ENCODE measurements at places on chromosomes 5 and 9.

DNA sequence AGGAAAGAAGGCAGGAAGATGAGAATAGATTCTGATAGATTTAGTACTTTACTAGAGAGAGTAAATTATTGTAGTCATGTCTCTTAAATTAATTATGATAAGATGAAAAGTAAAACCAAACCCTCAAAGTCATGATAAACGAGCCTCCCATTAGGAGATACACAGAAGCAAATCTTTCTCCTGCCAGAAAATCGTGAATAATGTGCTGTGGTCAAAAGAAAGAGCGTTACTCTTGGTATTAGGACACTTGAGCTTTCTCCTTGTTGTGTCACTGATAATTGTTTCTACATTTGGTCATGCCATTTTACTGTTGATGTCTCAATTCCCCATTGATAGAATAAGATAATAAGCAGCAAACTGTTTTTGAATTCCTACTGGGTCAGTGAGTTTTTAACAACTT is 562.8 kb upstream of the TLE4 start:
- DNase-seq = no peak

DNA sequence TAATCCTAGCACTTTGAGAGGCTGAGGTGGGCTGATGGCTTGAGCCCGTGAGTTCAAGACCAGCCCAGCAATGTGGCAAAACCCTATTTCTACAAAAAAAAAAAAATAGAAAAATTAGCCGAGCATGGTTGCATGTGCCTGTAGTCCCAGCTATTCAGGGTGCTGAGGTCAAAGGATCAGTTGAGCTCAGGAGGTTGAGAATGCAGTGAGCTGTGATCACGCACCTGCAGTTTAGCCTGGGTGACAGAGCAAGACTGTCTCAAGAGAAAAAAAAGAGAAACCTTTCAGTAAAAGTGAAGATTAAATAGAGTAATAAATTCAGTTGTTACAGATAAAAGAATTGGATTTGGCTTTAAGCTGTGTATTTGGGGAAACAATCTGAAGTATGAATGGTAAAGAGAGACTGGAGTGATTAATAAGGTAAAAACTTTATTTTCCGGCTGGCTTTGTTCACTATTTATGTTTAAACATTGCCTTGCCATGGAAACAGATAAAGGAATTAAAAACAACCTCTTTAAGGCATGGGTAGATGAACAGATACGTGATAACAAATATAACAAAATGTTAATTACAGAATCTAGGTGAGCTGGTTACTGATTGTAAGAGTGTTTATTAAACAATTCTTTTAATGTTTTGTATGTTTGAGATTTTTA is 56.0 kb upstream of the PCAT7 start:
- DNase-seq = no peak

DNA sequence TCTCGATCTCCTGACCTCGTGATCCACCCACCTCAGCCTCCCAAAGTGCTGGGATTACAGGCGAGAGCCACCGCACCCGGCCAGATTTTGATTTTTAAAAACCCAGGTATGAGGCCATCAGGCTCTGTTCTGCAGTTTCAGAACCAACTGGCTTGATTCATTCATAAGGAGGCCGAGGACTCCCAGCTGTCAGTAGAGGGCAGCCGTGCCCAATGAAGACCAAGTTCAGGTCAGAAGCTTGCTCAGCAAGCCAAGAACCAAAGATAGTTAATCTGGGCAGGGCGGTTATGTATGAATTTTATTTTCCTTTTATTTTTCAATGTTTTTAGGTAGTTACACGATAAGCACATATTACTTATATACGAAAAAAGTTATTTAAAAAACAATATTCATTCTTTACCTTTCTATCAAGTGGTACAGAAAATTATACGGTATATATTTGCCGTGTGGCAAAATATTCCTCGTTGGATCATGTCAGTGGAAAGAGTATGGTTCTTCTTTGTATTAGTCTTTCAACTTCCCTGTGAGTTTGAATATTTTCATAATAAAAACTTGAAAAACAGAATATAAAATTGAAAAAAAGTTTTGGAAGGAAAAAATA is 18.0 kb downstream of the MGAT1 start:
- DNase-seq = peak; percentile 57

DNA sequence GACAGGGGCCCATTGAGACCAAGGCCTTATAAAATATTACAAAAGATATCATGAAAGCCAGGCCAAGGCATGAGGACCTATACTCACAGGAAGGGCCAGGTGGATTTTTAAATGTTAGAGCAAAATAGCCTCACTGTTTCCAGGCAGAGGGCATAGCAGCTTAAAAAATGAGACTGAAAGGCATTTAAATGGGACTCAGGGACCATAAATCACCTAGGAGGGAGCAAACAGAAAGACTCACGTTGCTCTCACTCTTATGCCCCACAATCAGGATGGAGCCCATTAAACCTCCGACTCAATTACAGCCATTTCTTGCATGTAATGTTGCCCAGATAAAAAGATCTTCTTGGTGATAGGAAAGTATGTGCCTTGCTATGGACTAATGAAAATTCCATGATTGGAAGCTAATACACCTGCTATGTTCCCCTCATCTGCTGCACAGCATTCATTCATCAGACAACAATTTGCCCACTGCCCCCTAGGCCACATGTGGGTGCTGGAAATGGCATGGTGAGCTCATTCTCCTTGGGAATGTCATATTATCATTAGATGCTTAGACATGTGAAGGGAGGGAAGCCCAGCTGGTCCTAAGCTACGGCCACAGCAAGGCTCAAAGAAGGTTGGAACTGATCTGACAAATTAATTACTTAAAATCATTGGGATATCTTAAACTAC is 128.6 kb upstream of the GRIA1 start:
- no peak for DNase-seq

DNA sequence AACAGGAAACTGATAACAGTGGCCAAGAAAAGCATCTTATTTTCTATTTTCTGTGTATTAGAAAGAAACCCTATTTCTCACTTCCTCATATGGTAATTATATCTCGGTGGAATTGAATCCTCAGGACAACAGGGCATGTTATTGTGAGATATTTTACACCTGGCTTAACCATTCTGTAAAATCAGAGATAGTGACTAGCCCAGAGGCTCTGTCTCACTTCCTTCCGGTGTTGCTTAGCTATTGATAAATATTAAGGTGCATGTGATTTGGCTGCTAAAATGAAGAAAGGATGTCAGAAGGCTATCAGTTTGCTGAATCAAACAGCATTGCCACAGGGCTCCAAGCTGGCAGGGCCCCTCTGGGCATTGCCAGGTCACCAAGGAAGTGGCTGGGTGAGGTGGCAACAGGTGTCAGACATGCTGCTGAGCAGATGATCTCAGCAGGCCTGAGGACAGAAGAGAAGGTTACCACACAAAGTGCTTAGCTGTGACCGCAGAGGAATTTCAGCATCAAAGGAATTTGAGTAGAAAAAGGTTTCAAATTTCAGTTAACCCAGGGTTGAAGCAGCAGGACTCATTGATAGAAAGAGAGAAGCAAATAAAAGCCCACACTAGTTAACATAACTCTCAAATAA is 330.7 kb downstream of the PDE4D start:
- peak; percentile 7 for DNase-seq

GRCh38 chr5:97181856-97182545 is 1.0 kb downstream of the RIOK2 start:
- DNase-seq = no peak

GRCh38 chr9:89638359-89638758 is 33.5 kb downstream of the GADD45G start:
- no peak for DNase-seq

GRCh38 chr9:90095682-90096081 is 490.9 kb downstream of the GADD45G start:
- DNase-seq = no peak

DNA sequence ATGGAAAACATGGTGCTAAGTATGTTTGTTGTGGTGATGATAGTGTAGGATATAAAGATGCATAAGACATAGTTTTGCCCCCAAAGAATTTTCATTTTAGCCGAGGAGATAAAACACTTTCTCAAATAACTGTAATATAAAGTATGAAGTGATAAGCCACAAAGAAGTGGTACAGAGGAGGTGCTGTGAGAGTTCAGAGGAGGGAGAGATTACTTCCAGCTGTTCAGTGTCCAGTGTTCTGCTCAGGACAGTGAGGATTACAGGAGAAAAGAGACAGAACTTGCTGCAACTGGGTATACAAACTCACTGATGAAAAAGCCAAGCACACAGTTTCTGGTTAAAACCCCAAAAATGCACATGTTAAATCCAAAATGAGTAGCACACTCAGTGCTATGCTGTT is 309.3 kb downstream of the KIAA0825 start:
- no peak for DNase-seq

DNA sequence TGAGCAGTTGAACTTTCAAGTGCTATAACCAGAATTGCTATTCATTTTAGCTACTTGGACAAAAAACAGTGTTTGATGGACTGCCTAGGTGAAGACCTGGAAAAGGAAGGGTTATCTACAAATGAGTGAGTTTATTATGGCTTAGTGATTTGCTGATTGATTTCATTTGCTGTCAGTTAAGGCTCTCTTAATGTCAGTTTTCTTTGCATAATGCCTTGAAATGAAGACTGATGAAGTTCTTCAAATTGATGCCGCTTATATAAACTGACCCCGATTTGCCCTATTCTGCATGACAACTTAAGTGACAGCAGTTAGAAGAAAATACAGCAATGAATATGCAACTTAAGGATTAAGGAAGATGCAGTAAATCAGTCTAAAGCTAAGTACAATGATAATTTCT is 332.6 kb downstream of the CCDC171 start:
- no peak for DNase-seq

DNA sequence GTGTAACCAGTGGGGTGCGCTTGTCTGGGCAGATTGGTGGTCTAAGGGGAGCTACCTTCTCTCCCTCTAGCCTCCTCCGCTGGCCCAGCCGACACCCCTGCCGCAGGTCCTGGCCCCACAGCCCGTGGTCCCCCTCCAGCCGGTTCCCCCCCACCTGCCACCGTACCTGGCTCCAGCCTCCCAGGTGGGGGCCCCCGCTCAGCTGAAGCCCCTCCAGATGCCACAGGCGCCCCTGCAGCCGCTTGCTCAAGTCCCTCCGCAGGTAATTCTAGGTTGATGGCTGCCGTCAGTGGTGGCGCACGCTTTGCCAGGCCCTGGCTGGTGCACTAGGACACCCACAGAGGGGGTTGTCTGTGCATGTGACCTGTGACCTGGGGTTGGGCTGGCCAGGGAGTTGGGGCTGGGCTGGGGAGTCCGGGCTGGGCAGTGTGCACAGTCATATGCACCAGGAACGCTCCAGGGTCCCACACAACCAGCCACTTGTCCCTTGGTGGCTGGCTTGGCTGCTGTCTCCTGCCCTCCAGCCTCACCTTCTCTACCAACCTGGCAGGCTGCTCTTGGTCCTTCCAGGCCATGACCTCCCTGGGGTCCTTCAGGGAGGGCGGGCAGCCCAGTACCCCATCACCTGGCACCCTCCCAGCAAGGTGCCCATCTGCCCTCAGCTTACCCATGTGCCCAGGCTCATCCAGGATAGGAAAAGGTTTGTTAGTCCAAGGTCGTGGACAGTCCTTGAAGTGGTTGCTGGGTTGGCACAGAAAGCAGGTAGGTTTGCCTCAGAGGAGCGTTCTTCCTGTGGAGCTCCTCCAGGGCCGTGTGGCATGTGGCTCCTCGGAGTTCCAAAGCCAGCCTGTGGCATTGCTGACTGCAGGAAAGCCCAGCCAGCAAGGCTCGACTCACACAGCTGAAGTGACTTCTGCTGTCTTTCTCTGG is 73.2 kb downstream of the WNK2 start:
- no peak for DNase-seq
